Cerebellar nuclear complex (tissue), 1 donor: ENCODE measurements at places on chromosomes 4 and X.
A peak's percentile ranks its signal among the peaks of the same experiment; 100 is the strongest.

DNA sequence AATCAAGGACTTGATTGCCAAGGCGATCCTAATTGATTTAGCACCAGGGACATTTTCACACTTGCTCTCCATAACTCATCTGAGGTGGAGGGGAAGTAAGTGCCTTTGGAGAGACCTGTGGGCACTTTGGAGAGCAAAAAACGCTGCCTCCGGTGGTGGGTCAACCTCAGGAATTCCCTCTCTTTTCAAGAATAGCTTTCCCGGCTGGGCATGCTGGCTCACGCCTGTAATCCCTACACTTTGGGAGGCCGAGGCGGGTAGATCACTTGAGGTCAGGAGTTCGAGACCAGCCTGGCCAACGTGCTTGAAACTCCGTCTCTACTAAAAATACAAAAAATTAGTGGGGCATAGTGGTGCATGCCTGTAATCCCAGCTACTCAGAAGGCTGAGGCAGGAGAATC, 49.2 kb downstream of the PRPS1 start:
- DNase-seq = no peak

DNA sequence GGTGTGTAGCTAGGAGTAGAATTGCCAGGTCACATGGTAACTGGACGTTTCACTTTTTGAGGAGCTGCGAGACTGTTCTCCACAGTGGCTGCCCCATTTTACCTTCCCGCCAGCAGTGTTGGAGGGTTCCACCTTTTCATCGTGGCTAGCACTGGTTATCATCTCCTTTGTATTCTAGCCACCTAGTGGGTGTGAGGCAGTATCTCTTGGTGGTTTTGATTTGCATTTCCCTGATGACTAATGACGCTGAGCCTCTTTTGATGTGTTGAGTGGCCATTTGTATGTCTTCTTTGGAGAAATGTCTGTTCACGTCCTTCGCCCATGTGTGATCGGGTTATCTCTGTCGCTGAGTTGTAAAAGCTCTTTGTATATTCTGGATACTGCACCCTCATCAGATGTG, 10.6 kb downstream of the ABCD1 start:
- DNase-seq = no peak

DNA sequence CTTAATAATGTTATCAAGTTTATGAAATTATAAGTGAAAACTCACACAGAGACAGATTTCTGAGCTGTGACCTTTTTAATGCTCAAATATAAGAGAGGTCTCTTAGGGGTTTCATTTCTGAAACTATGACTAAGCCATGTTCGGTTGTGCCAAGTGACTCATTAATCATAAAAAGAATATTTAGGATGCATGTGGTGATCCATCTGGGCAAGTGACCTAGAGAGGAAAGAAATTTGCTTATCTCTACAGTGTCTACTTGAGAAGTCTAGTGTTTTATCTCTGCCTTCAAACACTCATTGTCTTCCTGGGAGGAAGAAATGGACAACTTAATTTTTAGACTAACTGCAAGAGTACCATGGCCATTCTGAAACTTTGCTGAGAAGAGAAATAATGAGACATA, 545.3 kb upstream of the GRID2 start:
- DNase-seq = no peak

DNA sequence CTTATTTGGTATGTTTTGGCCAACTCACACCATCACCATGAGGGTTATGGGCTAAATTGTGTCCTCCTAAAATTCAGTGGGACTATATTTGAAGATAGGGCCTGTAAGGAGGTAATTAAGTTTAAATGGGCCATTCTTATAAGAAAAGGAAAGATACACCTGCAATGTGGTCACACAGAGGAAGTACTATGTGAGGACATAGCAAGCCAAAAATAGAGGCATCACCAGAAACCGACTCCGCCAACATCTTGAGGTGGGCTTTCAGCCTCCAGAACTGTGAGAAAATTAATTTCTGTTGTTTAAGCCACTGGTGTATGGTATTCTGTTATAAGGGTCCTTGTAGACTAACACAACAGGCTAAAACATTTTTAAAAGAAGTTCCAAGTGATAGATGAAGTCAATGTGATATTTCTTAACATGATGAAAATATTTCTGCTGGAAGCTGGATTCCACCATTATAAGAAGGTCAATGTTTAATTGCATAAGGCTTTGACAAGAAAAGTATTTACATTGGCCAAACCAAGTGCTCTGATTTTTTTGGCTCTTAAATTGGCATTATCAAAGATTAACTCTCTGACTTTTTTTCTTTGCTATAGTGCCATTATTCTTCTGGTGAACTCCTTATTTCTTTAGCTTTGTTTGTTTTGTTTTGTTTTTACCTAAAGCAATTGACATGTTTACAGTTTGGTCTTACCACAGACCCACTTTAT, 540.9 kb downstream of the PPARGC1A start:
- no peak for DNase-seq

DNA sequence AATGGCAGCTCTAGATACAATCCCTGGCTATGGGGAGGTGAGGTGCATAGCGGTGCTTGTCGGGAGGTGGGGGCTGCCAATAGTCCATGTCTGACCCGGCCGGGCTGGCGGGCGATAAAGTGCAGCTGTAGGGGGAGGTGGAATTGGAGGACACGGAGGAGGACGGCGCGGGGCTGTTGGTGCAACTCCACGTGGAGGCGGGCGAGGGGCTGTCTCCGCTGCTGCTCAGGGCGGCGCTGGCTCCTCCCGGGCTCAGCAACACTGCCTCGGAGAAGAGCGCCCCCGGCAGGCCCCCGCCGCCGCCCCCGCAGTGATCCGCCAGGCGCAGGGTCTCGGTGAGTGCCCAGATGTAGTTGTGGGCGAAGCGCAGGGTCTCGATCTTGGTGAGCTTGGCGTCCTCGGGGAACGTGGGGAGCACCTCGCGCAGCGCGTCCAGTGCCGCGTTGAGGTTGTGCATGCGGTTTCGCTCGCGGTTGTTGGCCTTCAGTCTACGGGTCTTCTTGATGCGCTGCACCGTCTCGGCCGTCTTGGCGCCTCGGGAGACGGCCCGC, 1.3 kb downstream of the NEUROG2 start:
- no peak for DNase-seq

- DNase-seq = no peak
Measured at GRCh38 chr4:27467351-27467750, 606.7 kb downstream of the STIM2 start.

- no peak for DNase-seq
Measured at GRCh38 chr4:182488896-182489295, 245.7 kb downstream of the TENM3 start.

- DNase-seq = no peak
Measured at GRCh38 chr4:170089668-170090351, at the start of gene AADAT. Gene AADAT (minus strand): TSS chr4:170089956. CDS start chr4:170089690, 266 bp downstream.

DNA sequence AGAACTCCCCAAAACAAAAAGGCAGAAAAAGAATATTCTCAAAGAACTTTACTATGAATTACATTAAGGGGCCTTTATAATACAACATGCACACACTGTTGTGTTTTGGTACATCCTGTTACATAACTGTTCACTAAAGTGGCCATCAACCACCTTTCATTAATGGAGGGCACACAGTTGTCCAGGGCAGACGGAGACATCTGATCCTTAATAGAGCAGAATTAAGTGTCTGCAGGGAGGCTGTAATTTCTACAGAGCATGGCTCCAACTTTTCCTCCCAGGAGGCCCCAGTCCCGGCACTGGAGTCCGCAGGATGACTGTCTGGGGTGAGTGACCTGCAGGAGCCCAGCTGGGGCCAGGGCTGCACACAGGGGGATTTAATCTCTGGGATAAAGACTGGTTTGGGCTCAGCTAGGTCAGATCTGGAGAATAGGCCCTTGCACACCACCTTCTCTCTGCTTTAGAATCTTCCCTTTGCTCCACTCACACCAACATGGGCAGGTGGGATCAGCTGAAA, 233.4 kb downstream of the MAML3 start:
- peak; percentile 49 for DNase-seq

DNA sequence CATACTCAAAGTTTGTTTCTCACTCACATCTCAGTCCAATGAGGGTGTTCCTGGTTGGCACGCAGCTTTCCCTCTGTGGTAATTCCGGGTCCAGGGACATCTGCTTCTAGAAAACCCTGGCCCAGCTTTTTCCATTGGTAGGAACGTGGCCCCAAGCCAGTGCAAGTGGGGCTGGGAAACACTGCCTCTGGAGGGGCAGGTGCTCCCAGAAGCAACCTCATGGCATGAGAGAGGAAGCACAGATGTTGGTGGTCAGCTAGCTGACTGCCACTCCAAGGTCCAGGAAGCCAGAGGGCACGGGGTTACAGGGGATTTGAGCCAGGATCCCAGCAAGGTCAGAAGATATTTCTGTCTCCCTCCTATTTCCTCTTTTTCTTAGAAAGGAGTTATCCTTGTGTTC, 47.5 kb downstream of the DCTD start:
- DNase-seq = no peak

- no peak for DNase-seq
Measured at GRCh38 chrX:68193234-68193633, 240.1 kb downstream of the OPHN1 start.

- DNase-seq = no peak
Measured at GRCh38 chr4:169723207-169723965, 34.4 kb downstream of the HPF1 start.

DNA sequence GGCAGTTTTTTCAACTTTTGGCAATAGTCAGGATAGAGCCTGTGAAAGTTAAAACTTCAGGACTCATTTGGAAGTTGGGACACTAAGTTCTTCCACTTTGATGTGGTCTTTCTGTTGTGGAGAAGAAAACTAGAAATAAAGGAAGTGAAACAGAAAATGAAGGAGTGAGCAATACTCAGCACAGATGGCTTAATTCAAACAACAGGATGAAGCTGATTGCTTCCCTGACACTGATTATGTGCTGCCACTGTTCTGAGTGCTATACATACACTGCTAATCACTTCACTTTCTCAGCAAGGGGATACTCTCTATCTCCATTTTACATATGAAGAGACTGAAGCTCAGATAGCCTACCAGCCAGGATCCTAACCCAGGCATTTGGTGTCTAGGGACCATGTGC, 235.1 kb upstream of the CPEB2 start:
- no peak for DNase-seq

DNA sequence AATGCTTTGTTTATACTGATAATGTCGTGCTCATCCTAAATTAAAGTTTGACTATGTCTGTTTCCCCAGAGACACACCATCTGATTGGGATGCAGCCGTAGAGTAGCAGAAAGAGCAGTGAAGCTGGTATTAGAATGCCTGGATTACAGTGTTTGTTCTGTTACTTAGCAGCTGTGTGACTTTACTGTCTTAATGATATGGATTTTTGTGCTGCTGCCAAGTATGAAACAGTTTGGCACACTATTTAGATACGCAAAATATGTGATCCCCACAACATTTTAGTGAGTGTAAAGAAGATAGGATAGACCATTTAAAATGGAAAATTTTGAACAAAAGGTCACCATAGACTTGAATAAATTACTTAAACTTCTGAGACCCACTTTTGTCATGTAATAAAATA, 1.2 kb upstream of the CHIC1 start:
- DNase-seq = no peak

DNA sequence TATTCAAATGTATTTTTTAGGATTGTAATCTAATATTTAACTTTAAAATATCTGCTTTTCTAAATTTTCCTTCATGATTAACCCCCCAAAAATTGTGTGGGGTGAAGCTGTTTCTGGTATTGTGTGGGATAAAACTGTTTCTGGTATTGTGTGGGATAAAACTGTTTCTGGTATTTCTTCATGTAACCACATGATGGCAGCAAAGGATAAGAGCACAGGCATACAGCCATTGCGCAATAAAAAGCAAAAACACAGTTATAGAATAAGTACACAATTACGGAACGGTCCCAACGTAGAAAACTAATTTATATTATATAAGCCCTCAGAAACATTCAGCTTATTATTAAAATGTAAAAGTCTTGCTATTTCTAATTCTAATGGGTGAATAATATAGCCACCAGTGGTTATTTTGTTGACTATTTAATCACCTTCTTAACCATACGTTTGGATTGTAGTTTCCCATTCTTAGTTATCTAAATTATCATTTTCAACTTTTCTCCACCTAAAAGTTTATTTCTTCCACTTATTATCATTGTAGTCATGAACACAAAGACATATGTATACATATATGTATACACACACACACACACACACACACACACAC, 333.9 kb upstream of the FSTL5 start:
- no peak for DNase-seq

- no peak for DNase-seq
Measured at GRCh38 chr4:55355555-55355954, 9.5 kb downstream of the SRD5A3 start.

- DNase-seq = no peak
Measured at GRCh38 chr4:183831026-183831446, 74.1 kb upstream of the STOX2 start.
